ENCODE measurements at places on chromosomes 2 and 18.

GRCh38 chr18:9535430-9535991 lies 60.2 kb downstream of the RALBP1 start:
- DNase-seq, result no peak

GRCh38 chr2:194332799-194333490 lies 1324.1 kb upstream of the SLC39A10 start:
- DNase-seq, result no peak

DNA sequence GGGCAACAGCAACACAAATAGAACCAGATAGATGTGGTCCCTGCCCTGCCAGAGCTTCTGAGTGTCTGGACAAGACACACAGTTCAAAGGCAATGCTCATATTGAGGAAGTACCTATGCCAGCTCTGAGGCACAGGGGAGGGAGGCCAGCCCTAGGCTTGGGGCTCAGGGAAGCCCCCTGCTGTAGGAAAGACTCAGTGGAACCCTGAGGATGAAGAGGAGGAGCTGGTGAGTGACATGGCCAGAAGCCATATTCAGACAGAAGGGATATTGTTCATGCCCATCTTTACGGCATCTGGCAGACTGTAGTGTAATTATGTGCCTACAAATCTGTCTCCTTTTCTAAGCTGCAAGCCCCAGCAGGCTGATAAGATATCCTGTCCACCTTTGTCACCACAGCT lies 8.8 kb downstream of the SIGLEC15 start:
- DNase-seq, result no peak

DNA sequence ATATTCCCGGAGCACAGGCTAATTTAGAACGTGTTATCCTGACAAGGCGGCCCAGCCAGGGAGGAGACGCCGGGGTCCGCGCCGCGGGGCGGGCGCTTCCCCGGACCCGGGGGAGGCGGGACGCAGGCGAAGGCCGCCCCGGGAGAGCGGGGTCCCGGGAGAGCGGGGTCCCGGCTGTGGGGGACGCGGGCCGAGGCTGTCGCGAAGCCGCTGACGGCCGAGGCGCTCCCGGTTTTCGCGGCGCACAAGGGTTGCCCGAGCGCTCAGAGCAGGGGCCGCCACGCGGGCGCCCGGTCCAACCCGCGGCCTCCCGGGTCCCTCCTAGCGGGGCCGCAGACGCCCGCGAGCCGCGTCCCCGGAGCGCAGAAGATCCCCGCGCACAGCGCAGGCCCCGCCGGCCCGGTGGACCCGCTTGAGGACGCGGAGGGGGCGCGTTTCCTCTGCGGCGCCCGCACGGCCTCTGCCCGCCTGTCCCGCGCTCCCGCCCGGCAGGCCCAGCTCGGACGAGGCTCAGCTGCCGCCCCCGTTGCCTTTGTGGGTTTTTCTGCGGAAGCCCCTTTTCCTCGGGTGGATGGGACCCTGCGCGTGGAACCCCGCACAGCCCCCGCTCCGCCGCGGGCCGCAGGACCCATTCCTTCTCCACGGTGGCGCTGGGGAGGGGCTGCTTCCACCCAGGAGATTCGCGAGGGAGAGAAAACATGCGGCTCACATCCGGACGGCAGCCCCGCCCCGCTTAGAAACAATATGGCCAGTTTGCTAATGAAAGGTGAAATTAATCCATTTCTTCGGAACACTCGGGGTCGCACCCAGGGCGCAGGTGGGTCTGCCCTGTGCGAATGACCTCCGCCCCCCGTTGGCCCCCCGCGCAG lies 9.6 kb upstream of the KCNG2 start:
- no peak for DNase-seq

All from stimulated activated CD8-positive, alpha-beta memory T cell treated with anti-CD3 and anti-CD28 coated beads, Interleukin-15, amount 100 ng/mL, for 1 hour (primary cell).